ENCODE measurements at places on chromosomes 7 and 10.

DNA sequence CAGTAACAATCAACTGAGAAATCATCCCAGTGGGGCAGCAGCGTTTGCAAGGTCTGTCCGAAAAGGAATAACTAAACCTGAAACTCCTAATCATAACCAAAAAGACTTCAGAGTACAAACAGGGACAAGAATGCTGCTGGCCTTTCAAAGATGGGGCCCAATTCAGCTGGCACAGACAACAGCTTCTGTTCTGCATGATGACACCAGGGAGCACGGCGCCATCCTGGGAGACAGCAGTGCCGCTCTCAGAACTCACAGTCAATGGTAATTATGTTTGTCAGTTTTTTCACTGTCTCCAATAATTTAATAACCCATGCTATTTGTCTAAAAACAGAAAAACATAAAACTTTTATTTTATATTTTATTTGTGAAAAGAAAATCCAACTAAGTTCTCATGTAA, 90.0 kb downstream of the LARP4B start:
- DNase-seq, result no peak

- no peak for DNase-seq
Measured at GRCh38 chr10:106500925-106501525, 663.5 kb downstream of the SORCS1 start.

GRCh38 chr7:95608359-95609173, 12.2 kb upstream of the PDK4 start:
- DNase-seq, result peak; percentile 34

- DNase-seq, result no peak
Measured at GRCh38 chr7:117118579-117119180, 165.4 kb downstream of the ST7 start.

DNA sequence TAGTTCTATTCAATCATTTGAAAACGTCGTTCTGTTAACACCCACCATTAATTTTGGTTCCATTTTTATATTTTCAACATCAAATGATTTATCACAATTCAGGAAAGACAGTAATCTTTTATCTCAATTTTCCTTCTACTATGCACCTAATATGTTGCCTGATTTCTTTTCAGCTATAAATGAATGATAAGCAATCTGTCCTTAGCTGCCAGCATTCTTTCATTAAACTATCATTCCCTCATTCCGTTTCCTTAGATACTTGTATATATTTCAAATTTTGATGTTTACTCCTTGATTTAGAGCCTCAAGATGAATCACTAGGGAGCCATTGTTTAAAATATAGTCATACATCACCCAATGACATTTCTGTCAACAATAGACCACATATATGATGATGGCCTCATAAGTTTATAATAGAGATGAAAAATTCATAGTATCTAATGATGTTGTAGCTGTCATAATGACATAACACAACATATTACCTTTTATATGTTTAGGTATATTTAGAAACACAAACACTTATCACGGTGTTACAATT, 661.7 kb downstream of the IPMK start:
- no peak for DNase-seq

DNA sequence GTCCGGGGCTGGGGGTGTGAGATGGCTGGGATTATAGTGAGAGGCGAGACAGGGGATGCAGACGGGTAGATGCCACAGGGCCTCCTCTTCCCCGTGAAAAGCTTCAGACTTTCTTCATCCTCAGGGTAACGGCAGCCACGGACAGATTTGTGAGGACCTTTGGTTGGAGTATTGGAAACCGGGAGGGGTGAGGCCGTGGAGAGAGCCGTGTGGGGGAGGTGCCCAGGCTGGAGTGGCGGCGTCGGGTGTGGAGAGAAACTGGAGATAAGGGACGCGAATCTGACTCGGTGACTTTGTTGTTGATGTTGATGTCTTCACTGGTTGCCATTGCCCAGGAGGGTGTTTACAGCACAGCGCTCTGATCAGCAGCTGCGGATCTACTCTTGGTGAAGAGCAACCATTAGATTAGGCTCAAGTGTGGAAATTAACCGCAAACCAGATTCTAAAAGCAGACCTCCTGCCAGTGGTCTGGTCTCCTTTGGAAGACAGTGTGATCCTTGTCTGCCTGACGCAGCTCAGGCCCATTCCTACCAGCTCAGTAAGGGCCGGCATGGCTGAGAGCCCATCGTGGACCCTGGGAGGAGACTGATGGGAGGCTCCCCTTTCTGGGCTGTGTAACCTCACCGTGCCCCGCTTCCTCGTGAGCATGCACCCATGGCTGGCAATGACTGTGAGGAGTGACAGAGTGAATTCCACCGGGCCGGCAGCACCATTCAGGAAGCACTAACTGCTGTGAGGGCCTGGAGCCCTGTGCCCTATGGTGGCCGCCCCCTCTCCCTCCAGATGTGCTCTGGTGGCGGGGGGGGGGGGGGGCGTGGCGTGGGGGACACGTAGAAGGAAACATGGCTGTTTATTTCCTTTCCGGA, 90.3 kb downstream of the INPP5A start:
- DNase-seq, result no peak

DNA sequence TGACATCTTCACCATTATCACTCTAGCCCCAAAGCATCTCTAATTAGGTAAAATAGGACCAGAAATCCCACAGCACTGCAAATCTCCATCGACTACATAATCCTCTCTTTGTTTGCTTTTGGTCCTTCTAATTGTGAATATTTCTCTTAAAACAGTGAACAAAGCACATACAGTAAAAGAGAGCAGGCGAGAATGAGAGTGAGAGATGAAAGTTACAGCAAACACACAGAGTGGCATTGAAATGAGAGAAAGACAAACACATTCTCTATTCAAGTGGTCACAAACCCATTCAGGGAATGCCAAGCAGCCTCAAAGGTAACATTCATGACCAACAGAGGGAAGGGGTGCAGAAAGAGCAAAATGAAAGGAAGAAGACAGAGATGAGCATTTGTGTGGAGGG, 109.8 kb upstream of the PTN start:
- no peak for DNase-seq

DNA sequence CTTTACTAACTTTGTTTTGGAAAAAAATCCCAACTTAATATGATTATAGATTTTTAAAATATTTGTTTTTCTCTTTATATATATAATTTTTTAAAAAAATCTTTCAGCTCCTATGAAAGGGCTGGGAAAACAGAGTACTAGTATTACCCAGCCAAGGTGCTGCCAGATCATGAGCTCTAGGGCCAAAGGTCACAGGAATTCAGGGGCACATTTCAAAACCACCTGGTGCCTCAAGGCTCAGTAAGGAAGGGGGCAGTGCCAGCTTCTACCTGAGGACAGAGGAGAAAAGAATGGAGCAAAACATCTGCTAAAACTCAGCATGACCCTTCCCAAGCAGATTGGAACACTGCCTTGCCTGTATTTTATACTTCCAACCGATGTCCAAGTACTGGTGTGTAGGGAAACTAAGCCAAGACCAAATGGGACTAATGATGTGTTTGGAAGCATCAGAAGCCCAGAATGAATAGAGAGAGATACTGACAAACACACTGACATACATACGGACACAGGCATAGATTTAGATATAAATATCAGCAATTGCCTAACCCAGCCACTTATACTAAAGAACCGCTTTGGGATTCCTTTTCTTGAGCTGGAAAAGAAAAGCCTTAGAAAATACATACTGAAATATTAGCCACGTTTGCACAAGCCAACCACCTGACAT, 667.3 kb downstream of the PARD3 start:
- no peak for DNase-seq

DNA sequence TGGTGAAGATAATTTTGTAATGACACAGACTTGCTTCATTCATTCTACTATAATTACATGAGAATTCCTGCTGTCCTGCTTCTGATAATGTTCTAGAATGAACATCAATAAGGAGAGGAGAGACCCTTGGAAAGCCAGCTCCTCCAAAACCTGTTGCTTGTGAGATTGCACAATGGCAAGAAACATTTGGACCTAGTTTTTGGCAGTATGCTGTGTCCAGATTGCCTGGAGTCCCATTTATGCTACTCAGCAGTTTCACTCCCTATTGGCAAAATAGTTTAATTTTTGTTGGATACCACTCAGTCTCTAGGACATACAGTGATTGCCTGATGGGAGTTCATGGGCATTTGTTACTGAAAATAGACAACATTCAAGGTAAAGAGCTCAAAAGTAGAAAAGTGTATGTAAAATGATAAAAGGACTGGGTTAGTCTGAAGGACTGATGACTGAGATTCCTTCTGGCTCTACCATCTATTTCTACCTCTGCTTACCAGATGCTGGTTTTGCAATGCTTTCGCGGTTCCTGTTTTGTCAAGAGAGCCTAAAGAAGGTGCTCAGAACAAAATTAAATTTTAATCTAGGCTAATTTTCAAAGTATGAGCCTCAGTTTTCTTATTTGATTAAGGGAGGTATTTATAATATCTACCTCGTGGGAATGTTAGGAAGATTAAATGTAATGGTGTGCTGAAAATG, 8.0 kb upstream of the ACTR3B start:
- no peak for DNase-seq

- no peak for DNase-seq
Measured at GRCh38 chr10:129400426-129400825, 66.6 kb upstream of the MGMT start.

GRCh38 chr7:27689591-27690164, 27.0 kb upstream of the HIBADH start:
- no peak for DNase-seq

DNA sequence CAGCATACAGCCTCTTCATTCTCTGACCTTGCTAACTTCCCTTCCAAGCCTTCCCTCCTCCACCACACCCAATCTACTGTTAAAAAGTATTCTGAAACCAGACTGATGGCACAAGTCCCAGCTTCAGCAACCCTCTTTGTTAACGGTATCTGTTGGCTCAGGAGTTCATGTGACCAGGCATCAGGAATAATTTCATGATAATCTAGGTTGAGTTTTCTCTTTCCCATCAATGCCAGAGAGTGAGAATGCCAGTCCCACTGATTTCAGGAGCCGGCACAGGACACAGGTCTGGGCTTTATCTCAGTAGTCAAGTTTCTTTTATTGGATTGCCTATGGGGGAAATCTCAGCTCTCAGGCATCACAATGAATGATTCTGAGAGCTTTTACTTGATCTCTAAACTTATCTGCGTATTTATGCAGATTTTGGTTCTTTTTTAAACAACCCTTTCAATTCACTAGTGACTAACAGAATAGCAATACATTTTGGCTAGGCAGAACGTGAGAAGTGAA, 231.0 kb upstream of the LYZL1 start:
- no peak for DNase-seq

- DNase-seq, result no peak
Measured at GRCh38 chr7:114639451-114639850, 224.8 kb downstream of the FOXP2 start.

GRCh38 chr7:132368246-132368900, 207.9 kb downstream of the PLXNA4 start:
- DNase-seq, result no peak

DNA sequence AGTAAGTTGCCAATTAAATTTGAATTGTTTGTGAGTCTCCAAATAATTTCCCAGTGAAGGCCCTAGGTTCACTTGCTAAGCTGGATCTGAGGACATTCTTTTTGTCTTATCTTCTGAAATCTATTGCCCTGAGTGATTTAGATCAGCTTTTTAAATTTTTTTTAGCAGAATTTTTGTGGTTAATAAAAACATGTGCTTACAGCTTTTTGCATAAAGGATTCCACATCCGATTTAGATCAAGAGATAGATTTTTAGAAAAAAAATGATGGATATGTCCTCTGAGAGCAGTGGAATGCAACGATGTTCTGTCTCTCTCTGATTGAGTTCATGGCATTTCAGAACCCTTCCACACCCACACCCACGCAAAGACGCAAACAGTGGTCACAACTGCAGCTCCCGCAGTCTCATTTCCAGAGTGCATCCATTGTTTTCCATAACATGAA, 358.8 kb downstream of the SUGCT start:
- DNase-seq, result no peak

- no peak for DNase-seq
Measured at GRCh38 chr7:11786186-11786585, 45.8 kb downstream of the THSD7A start.

DNA sequence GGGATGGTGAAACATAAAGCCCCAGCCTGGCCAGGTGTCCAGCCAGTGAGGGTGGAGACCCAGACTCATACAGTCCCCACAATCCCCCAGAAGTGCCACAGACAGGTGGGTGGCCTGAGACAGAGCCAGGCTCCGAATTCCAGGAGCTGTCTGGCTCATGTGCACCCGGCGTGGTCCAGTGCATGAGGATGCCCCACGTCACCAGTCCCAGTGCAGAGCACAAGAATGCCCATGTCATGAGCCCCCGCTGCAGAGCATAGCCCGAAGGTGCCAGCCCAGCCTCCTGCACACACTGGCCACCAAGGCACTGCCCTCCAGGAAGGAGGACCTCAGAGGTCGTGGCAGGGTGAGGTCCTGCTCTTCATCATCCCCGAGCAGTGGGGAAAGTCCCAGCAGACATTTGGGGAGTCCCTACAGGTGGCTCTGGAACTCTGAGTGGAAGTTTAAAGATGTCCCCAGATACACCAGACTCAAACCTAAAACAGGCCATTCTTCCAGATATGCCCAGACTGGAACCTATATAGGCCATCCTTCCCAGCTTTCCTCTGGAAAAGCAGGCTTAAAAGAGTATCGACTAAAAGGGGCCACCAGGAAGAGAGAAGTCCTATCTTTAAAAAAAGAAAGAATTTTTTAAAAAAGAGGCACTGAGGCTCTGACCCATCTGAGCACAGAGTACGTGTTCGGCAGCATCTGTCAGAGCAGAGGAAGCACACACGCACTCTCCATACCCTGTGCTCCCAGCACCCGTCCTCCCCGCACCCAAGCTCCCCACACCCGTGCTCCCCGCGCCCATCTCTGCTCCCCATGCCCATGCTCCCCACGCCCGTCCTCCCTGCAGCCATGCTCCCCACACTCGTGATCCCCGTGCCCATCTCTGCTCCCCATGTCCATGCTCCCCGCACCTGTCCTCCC, 11.5 kb downstream of the DIP2C start:
- DNase-seq, result no peak

DNA sequence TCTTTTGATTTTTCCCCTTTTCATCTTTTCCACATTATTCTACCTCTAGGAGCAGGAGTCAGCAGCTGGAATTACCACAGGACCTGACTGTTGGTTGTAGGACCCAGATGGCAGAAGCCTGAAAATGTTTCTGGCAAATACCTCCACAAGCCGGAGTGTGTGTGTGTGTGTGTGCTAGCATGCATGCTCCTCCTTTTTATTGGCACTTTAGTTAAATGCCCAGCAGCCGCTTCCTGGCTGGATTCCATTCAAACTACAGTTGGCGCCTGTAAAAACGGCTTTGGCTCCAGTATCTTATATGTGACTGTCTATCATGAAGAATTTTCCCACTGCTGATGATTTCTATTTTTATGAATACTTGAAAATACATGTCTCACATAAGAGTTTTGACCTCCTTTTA, 319.7 kb upstream of the SP4 start:
- DNase-seq, result no peak

GRCh38 chr7:118734541-118734940, 510.0 kb downstream of the ANKRD7 start:
- no peak for DNase-seq

Data from esophagus squamous epithelium (tissue), 5 donors.